ENCODE measurements at places on chromosomes 16 and 17. TPM values are rescaled to one million over a fixed set of nuclear protein-coding genes. Genes with fewer than 3 reads are reported as not detected.
A peak's percentile ranks its signal among the peaks of the same experiment; 100 is the strongest.

GRCh38 chr16:65500007-65500406 lies 378.1 kb upstream of the CDH11 start:
- DNase-seq = no peak

DNA sequence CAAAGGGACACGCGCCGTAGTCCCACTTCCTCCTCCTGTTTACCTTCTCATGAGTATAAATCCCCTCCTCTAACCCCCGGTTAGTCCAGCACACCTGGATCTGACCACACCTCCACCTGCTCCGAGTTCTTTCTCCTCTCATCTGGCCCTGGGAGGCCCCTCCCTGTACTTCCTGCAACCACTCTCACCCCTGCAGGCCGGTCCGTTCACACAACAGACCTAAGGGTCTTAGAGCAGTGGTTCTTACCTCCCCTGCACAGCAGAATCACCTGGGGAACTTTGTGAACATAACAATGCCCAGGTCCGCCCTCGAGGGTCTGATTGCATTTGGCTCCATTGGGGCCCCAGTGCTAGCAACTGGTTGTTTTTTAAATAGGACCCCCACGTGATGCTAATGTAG lies 24.8 kb downstream of the TMEM114 start:
- DNase-seq = no peak

PHOSPHO1 gene
- not detected for total RNA-seq

C17orf78 gene
- total RNA-seq = not detected

DNA sequence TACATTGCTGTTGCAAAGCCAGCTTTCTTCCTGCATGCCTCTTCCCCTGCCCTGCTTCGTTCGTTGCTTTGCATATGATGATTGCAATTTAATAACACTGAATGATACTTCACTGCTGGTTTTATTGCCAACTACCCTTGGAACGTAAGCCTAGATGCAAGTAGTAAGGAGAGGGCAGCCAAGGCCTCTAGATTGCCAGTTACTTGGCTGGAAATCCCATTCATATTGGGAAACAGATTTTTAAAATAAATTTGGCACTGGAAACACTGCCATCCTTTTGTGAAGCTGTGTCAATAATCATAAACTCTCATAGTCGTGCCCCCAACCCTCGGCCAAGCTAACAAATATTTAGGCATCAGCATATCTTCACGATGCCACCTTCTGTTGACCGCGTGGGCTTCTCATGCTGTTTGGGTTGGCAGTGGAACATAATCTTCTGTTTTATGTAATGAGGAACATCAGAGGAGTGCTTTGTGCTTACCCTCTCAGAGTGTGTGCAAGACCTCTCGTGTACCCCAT lies 86.5 kb downstream of the MAP2K6 start:
- DNase-seq = no peak

- DNase-seq = no peak
Measured at GRCh38 chr16:86319585-86320236, 190.6 kb upstream of the FOXF1 start.

- no peak for DNase-seq
Measured at GRCh38 chr16:50634090-50634489, 47.0 kb downstream of the SNX20 start.

DNA sequence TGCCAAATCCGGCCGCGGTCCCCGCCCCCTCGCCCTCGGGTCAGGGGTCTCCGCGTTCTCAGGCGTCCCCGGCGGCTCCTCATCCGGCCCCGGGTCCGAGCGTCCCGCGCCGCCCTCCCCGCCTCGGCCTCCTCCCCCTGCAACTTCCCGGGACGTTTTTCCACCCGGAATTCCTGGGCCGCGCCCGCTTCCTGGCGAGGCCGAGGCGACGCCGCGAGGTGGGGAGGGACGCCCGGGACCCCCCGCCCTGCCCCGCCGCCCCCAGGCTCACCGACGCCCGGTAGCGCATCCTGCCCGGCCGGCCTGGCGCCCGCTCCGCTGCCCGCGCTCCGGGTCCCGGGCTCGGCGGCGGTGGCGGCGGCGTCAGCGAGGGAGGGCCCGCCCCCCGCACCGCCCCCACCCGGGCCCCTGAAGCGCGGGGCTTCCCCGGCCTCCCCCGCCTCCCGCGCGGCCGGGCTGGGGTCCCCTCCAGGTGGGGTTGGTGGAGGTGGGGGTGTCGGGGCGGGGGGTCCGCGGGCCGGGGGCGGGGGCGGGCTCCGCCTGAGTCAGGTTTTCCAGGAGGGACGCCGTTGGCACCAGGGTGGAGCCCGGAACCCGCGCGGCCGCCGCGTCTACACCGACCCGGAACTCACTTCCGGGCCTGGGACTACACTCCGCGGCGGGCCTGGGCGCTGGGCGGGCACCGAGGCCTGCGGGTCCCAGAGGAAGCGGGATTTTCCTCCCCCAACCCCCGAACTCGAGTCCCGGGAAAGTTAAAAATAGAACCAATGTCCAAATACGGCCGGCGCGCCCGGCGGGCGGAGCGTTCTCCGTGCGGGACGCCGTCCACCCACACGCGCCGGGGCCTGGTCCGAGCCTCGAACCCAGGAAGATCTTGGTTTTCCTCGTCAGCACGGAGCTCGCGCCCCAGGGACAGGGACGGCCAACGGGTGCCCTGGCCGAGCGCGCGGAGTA lies 6.8 kb downstream of the MYO1C start:
- peak; percentile 55 for DNase-seq

TRPV3 gene
- total RNA-seq = 7.6 TPM

NPIPB9 gene
- total RNA-seq = 13.7 TPM

TMEM94 gene
- 104 TPM for total RNA-seq
